ENCODE measurements at places on chromosomes 2 and 18.
A peak's percentile ranks its signal among the peaks of the same experiment; 100 is the strongest.

DNA sequence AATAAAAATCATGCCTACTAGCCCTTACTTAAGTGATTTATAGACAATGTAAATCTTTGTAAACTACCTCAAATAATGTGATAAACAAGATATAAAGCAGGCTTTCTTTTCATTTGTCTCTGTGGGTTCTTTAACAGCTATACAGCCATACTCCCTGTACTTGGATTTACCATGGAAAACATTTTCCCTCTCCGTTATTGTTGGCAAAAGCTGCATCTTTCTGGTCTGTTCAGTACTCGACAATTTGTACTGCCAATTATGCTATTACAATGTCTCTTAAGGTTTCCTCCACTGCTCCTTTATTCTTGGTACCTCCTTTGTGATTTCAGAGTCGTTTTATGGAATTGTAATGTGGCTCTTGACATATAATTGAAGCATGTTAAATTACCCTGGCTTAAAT, 426.3 kb upstream of the PKDCC start:
- no peak for DNase-seq

GRCh38 chr2:213306316-213306942, 22.2 kb downstream of the SPAG16 start:
- no peak for DNase-seq

DNA sequence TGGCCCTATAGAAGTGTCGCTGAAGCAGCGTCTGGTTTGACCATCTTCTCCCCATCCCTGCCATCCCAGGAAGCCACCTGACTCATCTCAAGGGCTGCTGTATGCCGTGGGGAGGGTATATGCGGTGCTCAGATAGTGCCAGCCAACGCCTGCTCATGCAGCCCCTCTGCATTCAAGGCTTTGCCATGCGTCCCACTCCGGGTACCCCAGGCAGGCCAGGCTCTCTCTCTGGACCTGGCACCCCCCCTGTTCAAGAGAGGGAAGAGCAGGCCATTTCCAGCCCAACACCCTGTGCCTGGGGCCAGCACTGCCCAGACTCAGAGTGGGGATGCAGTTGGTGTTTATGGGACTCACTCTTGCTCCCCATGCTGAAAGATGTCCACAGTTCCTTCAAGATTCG, 130.0 kb downstream of the GLI2 start:
- no peak for DNase-seq

DNA sequence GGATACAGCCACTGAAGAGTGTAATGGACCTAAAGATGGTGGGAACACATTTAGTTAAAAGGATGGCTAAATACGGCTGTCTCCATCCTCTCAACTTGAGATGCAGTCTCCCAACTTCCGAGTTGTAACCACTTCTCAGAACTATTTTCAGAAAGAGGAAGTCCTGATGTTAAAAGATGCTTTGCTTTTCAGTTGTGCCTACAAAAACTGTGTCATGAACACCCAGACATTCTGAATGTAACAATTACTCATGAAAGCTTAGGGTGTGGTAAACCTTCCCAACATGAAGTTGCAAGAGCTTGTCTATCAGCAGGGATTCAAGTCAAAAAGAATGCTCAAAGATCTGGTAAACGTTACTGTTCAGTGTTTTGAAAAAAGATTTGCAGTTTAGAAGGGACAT, 147.9 kb downstream of the DOCK10 start:
- no peak for DNase-seq

DNA sequence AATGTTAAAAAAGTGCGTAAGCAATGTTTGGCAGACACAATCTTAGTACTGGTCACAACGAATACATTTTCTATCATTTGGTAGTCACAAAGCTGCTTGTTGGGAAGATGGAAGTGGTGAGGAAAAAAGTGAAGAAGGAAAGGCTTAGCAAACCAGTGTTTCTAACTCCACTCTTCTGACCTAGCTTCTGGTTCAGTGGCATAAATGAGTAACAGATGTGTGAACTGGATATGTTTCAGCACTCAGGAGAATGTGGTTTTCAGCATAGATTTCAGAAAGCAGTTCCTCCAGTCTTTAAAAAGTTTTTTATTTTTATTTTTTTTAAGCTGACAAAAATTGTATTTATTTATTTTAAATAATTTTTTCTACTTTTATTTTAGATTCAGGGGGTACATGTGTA, 357.1 kb downstream of the CPS1 start:
- DNase-seq: no peak

DNA sequence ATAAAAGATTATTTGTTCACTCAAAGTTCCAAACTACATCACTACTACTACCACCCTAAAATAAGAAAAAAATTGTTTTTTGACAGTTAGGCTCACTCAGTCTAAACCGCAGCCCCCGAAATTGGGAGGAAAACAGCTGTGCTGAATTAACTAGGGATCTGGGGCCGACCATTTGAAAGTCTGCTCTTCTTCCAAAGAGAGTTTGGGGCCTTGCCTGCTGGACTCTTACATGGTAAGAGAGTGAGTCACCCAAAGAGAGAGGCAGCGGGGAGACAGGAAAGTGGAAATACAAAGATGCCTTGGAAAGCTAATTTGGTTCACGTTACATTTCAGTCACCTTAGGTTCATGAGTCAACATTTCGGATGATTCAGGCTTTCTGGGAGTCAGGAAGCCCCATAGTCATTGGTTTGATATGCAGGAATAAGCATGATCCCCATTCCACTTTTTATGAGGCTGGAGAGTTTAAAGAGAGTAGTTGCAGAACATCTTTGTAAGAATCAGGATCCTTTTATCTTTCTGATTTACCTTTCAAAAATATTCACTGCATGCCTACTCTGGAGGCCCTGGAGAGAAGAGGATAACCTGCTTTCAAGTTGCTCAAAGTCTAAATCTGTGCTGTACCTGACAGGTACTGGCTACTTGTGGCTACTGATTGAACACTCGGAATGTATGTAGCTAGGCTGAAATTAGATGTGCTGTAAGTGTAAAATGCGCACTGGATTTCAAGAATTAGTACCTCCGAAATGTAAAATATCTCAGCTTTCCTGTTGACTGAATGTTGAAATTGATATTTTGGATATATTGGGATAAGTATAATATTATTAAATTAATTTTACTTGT, 995 bp upstream of the RTN4 start:
- no peak for DNase-seq

GRCh38 chr2:60066096-60066839, 487.2 kb downstream of the BCL11A start:
- no peak for DNase-seq

GRCh38 chr18:63784787-63785452, 9.7 kb downstream of the SERPINB7 start:
- no peak for DNase-seq

DNA sequence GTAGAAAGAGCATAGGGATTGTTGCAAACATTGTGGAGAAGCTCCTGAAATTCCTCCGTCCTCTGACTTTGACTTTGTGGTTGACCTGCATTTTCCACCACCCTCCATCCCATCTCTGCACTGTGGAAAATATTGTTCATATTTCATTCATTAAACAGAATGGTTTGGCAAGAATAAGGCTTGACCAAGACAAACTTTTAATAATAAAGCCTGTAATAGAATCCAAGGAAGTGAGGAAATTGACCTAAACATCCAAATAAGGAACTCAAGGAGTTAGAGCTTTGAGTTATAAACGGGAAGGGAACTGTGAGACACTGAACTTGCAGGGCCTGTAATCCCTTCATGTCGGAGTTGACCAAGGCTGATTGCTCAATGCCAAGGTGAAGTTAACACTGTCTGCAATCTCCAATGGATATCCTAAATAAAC, 115.2 kb downstream of the GFPT1 start:
- no peak for DNase-seq

DNA sequence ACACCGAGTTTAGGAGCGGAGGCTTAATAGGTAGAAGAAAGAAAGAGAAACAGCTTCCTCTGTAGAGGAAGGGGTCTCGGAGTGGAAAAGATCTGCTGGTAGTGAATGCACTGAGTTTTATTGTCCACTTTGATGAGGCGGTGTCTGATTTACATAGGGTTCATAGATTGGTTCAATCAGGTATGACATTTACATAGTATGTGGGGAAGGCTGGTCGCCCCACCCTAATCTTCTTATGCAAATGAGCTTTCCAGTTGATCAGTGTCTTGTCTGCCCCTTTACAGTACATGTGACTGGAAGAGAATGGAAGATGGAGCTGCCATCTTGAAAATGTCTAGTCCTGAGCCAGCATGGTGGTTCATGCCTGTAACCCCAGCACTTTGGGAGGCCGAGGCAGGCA, 19.9 kb upstream of the CNOT11 start:
- no peak for DNase-seq

GRCh38 chr2:217738061-217738460, 264.7 kb downstream of the TNS1 start:
- DNase-seq: no peak

DNA sequence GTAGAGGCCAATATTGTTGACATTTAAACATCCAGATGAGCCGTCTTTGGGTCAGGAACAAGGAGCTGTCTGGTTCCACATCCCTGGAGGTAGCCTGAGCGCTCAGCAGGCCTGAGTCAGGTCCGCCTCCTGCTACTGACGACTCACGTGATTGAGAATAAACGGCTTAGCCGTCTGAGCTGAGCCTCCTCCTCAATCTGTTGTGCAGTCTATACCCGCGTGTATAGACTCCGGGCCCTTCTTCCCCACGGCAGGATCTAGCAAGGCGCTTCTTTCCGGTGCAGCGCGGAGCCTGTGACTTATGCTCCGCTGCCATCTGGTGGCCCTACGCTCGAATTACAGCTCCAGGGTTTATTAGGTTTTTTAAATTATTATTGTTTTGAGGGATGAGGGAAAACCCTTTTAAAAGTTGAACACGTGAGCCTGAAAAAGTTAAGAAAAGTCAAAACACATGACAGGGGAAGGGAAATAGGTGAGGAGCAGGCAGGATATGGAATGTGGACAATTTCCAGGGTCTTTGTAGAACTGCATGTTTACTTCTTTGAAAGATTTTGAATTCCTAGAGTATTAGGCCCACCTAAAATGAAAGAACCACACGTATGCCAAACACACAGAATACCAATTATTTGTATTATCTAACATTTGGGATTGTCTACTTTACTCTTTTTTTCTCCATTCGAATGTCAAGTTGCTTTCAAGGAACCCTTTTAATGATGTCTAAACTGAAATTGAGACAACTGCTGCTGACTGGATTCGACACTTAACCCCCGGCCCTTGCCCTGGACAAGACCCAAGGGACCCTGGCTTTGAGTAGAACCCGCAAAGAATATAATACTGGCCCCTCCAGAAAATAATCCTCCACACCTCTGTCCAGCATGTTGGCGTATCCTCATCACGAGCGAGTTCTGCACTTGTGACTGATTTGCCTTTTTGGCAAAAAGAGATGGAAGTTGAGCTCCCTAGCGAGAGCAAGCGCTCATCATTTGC, 112.4 kb upstream of the ZNF236 start:
- peak; percentile 19 for DNase-seq

DNA sequence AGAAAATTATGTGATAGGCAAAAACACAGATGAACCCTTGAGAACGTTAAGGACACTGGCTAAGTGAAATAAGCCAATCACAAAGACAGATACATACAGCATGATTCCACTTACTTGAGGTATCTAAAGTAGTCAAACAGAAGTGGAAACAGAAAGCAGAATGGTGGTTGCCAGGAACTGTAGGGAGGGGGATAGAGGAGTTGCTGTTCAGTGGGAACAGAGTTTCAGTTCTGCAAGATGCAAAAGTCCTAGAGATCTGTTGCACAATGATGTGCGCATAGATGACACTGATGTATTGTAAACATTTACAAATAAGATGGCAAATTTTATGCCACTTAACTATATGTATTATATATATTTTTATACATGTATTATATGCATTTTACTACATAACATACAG, 59.7 kb downstream of the POLE4 start:
- no peak for DNase-seq

DNA sequence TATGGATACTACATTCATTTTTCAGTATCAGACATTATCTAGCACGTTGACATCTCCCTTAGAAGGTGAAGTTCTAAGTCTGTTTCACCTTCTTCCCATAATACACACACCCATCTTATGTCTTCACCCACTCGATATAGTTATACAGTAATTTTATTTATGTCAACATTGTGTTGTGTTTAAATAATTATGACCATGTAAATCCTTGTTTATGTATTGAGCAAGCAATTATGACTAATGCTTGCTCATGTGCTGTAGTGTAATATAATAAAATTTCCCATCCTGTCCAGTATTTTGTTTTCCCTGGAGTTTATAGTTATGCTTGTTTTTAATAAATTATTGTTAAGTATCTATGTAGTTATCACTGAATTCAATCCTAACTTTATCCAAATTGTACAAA, 163.2 kb downstream of the MTX2 start:
- no peak for DNase-seq

- peak; percentile 10 for DNase-seq
Measured at GRCh38 chr2:71560638-71561011, 107.3 kb downstream of the DYSF start.

DNA sequence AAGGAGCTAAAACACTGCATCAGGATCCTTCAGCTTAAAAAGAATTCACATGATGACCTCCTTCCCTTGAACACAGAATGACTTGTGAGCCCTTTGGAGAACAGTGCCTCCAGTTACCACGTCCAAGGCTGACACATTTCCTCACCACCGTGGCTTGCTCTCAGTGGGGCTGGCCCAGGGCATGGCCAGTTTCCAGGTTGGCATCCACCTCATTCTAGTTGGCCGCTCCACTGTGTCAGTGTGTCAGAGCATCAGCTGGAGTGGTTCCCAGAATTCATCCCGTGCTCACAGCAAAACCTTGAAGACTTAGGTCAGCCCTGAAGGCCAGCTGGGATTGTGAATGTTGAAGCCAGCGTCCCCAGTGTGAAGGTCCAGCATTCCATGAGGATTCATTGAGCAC, 158.5 kb downstream of the INSIG2 start:
- DNase-seq: no peak

GRCh38 chr2:4762951-4763376, 929.2 kb upstream of the SOX11 start:
- DNase-seq: peak; percentile 68

DNA sequence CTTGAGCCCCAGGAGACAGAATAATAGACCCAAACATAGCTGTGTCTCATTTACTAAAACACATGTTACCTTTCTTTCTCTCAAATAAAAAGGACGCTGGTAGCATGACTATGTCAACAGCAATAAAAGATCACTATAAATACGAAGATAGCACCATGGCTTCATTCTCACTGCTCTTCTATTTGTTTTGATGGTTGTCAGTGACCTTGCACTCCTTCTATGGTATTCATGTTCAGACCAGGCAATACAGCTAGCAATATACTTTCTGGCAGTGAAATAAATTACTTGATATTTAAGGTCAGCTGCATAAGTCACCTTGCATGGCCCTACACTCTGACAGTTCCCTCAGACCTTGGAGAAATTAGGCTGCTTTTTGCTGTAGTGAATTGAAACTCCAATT, 263.2 kb upstream of the CDH7 start:
- peak; percentile 44 for DNase-seq
